ENCODE measurements at places on chromosomes 11 and 22.

- DNase-seq = peak; percentile 4
Measured at GRCh38 chr11:122069707-122070360, 46.2 kb downstream of the BLID start.

DNA sequence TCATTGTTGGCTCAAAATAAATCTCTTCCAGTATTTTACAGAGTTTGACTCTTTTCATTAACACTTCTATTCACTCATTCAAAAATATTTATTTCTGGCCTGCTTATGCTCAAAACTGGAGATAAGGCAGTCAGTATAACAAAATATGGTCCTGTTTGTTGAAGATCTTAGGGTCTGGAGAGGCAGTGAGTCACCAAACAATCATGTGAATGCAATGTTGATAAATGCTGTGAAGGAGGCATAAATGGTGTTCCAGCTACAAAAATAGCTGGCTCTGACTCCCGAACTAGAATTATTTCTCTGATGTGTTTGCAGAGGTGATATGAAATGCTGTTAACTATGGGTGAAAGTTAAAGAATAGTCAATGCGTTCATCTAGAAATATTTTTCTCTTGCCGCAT is 390.6 kb downstream of the AASDHPPT start:
- DNase-seq = no peak

GRCh38 chr11:2586087-2586792 is 113.6 kb downstream of the KCNQ1OT1 start:
- DNase-seq = no peak

DNA sequence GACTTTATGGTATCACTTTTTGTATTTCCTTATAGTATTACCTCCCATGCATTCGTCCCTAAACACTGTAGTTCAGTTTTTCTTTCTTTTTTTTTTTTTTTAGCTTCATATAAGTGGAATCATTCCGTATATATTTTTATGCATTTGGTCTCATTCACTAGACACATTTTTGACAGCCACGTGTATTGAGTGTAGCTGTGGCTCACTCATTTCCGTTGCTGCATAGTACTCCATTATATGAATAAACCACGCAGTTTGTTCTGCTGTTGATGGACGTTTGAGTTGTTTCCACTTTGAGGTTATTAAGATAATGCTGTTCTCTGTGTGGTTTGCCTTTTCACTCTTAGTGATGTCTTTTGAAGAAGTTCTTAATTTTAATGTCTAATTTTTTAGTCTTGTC is 8.4 kb downstream of the APLP2 start:
- no peak for DNase-seq

DNA sequence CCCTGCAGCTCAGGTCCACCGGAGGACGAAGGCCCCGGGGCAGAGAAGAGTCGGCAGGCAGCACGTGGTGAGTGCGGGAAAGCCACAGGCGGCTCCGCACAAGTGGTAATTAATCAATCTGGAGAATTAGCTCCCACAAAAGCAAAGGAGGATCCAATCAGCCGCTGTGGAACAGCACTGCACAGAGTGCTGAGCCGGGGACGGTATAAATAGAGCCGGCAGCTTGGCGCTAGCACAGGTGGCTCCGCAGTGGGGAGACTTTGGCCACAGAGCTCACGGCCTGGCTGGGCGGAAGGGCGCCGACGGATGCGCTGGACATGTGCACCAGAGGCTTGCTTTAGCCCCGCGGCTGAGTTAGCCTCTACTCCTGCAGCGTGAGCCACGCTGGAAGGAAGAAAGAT is 48.9 kb downstream of the IGSF9B start:
- DNase-seq = no peak

DNA sequence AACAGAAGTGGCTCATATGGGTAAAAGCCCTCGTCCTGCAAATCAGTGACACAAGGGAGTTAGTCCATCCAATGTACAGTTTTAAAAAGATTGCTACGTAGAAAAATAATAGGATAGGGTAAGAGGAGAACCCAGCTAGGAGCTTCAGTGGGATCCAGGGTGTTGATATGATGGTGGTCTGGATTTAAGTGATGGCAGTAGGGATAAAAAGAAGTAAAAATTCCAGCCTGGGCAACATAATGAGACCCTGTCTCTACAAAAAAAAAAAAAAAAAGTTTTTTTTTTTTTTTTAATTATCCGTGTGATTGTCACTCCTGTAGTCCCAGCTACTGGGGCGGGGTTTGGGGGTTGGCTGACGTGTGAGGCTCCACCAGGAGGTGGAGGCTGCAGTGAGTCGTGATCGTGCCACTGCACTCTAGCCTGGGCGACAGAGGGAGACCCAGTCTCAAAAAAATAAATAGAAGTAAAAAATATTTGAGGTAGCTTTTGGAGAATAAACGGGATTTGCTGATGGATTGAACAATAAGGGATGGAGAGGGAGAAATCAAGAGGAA is 7.0 kb upstream of the L3MBTL2 start:
- no peak for DNase-seq

DNA sequence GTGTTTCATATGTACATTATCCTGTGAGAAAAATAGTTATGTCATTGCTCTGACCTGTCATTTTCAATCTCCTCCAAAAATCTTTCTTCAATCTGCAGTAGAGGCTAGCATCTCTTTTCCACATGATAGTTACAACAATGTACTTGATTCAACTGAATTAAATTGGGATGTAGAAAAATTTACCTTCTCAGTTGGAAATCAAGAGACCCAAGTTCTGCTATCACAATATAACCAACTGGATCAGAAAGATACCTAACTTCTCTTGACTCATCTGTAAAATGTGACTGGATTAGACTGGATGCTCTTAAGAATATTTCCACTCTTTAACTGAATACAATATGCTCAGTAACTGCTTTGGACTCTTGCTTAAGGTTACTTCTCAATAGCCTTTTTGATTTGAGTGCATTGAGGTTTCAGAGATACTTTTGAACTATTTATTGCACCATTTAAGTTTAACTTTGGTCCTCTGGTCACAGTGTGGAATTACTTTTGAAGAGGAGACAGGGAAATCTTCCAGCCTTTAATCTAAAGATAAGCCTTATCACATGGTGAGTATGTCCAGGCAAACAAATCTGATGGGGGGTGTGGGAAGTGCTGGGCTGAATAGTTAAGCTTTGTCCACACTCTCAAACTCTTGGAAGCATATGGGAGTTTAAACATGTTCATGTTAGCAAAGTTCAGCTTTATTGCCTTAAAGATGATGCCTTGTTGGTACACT is 82.3 kb downstream of the YAP1 start:
- DNase-seq = no peak

DNA sequence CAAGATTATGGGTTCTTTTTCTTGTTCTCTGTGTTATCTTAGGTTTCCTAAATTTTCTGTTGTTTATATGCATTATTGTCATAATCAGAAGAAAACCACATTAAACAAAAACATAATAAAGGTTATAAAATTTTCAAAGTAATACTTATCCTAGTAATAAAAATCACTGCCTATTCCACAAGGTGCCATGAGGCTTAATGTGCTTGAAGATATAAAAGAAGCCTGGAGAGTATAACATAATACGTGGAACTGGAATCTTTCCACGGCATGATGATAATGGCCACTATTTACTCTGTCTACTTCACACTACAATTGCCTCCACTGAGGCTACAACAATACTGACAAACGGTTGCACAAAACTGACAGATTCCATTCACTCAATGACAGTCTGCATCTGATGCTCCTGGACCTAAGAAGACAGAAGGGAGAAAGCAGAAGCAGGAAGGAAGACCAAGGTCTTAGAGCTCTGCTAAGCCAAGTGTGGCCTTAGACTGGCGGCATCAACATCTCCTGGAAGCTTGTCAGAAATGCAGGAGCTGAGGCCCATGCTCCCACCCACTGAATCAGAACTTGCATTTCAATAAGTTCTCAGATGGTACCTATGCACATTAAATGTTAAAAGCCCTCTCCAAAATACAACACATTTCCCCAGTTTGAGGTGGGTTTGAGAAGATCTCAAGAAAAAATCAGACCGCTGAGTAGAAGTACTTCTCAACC is 13.1 kb downstream of the TENM4 start:
- DNase-seq = no peak

- no peak for DNase-seq
Measured at GRCh38 chr11:21636561-21636960, 556.3 kb upstream of the ANO5 start.

GRCh38 chr11:2572491-2573239 is 127.1 kb downstream of the KCNQ1OT1 start:
- no peak for DNase-seq

- no peak for DNase-seq
Measured at GRCh38 chr11:30314625-30315024, 8.3 kb upstream of the ARL14EP start.

DNA sequence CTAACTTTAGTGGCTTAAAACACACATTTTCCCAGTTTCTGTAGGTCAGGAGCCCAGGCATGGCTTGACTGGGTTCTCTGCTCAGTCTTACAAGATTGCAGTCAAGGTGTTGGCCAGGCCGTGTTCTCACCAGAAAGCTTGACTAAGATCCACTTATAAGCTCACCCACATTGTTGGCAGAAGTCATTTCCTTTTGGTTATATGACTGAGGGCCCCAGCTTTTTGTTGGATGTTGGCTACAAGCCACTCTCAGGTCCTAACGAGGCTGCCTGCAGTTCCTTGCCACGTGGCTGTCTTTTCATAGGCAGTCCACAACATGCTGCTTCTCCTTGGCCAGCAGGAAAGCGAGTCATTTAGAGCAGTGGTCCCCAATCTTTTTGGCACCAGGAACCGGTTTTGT is 79.3 kb upstream of the CRTAM start:
- no peak for DNase-seq

Measured in KBM-7 (cell line).